ENCODE measurements at places on chromosomes 3 and 15.
A peak's percentile ranks its signal among the peaks of the same experiment; 100 is the strongest.

- DNase-seq, result no peak
Measured at GRCh38 chr3:71407823-71408222, 175.7 kb downstream of the FOXP1 start.

DNA sequence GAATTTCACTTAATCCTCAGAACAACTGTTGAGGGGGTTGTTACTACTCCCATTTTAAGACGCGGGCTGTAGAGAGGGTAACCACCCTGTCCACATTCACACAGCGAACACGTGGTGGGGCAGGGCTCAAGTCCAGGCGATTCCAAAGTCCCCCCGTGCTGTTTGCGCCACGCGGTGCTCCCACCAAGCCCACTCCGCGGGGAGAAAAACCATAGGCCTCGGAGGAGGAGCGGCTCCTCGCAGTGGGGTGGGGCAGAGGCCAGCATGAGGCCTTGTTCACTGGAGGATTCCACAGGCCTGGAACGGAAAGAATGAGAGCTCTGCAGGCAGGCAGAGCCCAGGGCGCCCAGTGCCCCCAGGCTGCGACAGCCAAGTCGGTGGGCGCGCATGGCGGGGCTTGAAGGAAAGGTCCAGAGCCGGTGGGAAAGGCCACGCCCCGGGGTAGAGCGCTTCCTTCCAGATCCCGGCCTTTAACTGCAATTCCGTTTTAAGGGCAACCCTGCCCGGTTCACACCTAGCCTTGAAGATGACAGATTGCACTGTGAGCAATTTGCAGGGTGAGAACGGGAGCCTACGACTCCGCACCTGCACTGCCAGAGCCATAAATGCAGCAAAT lies 161.8 kb upstream of the TBL1XR1 start:
- DNase-seq, result peak; percentile 90

DNA sequence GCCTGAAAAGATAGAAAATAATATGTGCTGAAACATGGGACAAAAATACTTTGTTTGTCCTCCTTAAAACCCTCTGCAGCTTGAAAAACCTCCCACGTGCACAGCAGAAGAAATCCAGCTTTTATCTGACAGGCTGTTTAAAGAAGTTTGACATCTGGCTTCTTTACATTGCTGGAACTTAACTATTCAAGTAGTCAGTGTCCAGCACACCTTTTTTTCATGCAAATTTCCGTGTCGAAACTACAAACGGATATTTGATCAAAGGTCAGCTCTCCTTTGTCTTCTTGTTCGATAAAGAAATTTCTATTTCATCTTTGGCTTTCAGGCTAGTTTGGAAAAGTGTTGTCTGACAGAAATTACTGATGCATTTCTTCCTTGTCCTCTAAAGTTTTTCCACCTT lies 66.8 kb upstream of the KBTBD8 start:
- DNase-seq, result no peak

DNA sequence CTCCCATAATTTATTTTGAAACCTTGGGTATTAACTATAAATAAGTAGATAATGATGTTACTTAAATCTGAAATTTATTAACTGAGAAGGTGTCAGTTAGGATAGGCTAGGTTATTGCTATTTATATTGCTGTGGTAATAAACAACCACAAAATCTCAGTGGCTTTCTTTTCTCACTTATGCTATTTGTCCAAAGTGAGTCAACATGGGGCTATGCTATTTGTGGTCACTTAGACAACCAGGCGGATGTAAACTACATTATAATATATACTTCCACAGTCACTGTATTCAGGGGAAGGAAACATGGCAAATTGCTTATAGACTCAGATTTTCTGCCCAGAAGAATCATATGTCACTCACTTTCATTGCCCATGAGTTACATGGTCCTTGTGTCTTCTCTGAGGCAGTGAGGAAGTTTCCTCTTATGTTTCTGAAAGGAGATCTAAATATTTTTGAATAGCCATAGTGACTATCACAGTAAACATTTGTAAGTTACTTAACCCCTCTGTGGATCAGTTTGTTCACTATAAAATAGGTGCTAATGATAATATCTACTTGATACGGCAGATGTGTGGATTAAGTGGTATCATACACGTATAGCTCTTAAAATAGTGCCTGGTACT lies 19.8 kb downstream of the HMG20A start:
- DNase-seq, result no peak

DNA sequence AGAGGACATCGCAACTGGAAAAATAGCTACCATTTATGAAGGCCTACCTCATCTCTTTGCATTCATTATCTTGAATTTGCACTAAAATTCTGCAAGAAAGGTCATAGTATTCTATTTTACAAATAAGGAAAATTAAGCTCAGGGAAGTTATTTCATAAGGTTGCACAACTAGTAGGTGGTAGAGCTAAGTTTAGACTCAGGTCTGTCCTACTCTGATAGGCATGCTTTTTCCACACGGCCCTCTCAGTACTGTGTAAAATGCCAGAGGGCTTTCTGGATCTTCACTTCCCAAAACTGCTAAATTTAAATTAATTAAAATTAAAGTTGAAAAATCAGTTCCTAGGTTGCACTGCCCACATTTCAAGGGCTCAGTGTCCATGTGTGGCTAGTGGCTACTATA lies 18.3 kb downstream of the MAP2K1 start:
- no peak for DNase-seq

All from spleen (tissue), 13 donors.